ENCODE measurements at places on chromosomes 4 and X.

DNA sequence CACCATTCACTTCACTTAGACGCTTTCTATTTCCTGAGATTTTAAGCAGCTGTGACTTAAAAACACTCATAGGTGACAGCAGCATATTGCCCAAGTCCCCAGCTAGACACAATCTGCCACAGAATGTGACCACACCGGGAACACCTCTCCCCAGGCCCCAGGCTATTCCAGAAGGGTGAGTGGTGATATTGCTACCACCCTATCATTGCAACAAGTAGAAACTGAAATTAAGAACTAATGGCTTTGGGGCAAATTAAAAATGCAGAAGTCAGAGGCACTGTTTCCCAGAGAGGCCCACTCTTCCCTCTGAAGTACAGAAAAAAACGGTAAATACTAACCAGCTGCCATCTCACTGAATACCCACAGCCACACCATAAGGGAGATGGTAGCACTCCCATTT lies 35.0 kb downstream of the QDPR start:
- no peaks in the 10 kb centered on the region for H3K27me3 ChIP-seq
- H3K4me1 ChIP-seq: no peaks in the 10 kb centered on the region
- no peak overlapping the region for H3K27ac ChIP-seq
- H3K4me3 ChIP-seq: no peak overlapping the region
- no peak for DNase-seq

DNA sequence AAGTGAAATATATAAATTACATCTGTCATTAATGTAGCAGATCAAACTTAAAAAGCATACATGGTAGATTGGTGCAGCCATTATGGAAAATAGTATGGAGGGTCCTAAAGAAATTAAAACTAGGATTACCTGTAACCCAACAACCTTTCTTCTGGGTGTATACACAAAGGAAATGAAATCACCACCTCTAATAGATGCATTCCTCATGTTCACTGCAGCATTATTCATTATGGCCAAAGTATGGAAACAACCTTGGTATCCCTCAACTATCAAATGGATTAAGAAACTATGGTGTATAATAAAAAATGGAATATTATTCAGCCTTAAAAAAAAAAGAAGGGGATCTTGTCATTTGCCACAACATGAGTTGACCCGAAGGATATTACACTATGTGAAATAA lies 13.7 kb downstream of the WDFY3 start:
- no peak overlapping the region for H3K27ac ChIP-seq
- H3K4me1 ChIP-seq: peaks cover 73% of the 10 kb centered on the region
- no peak for DNase-seq
- no peaks in the 10 kb centered on the region for H3K36me3 ChIP-seq
- H3K27me3 ChIP-seq: no peaks in the 10 kb centered on the region
- no peak overlapping the region for H3K4me3 ChIP-seq

DNA sequence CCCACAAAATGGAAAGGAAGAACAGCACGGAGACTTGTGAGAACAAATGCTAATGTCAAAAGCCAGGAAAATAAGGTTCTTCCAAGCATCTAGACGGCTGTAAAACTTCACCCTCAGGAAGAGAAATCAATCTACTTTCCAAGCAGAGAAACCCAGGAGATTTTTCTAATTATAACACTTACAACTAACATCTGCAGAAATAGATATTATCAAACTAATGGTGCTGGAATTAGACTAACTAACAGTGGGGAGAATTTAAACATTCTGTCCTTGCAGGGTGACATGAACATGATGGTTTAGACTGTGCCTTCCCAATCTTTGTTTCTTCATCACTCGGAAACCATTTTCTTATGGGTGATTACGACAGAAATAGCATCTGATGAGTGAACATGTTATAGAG lies 40.3 kb downstream of the SOD3 start:
- H3K27ac ChIP-seq: no peak overlapping the region
- H3K36me3 ChIP-seq: peaks cover 65% of the 10 kb centered on the region

DNA sequence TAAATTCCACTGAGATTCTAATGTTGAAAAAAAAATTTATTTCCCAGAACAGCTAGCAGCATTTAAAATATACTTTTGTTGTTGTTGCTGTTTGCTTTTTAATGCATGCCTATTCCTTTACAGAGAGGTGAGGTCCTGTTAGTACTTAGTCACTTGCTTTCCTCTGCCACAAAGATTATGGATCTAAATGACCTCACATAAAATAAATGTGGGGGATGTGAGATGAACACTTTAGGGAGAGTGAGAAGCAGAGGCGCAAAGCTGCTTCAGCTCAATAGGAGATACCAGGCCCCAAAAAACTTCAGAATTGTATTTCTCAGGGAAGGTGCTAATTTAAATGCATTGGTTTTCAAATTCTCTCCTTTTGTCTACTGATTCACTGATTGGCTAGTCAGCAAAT lies 4.0 kb downstream of the LDB2 start:
- DNase-seq: no peak
- no peaks in the 10 kb centered on the region for H3K27me3 ChIP-seq
- peak overlapping the region; percentile 75 for H3K27ac ChIP-seq
- no peaks in the 10 kb centered on the region for H3K4me1 ChIP-seq
- no peaks in the 10 kb centered on the region for H3K36me3 ChIP-seq
- no peak overlapping the region for H3K4me3 ChIP-seq

- no peak overlapping the region for H3K4me3 ChIP-seq
- H3K27me3 ChIP-seq: peaks cover 4% of the 10 kb centered on the region
- H3K27ac ChIP-seq: no peak overlapping the region
Measured at GRCh38 chr4:37439809-37440474, 195.4 kb downstream of the NWD2 start.

GRCh38 chr4:20760053-20760452 lies 59.8 kb downstream of the PACRGL start:
- H3K27me3 ChIP-seq: no peaks in the 10 kb centered on the region
- no peaks in the 10 kb centered on the region for H3K4me1 ChIP-seq
- H3K4me3 ChIP-seq: no peak overlapping the region
- H3K27ac ChIP-seq: no peak overlapping the region

- no peak overlapping the region for H3K4me3 ChIP-seq
- H3K27me3 ChIP-seq: no peaks in the 10 kb centered on the region
- H3K4me1 ChIP-seq: no peaks in the 10 kb centered on the region
Measured at GRCh38 chr4:88446124-88446523, 10.8 kb upstream of the HERC5 start.

DNA sequence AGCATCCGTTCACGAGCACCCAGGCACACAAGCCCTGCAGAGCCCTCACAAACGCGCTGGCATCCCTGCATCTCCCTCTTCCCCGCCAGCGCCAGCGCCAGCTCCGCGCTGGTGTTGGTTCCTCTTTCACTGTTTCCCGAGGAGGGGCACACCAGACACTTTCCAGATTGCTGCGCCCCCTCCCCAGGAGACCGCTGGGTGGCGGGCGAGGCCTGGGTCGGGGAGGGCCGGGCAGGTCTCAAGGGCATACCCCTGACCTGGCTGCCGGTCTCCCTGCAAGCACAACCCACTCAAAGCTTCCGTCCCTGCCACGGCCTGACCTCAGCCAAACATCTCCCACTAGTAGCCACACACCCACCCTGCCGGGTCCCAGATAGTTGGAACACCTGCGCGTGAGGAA lies 2.2 kb upstream of the NKX1-1 start:
- H3K27me3 ChIP-seq: peaks cover 81% of the 10 kb centered on the region
- H3K4me1 ChIP-seq: peaks cover 7% of the 10 kb centered on the region
- peak; percentile 31 for DNase-seq
- no peaks in the 10 kb centered on the region for H3K36me3 ChIP-seq

- no peak for DNase-seq
- peaks cover 37% of the 10 kb centered on the region for H3K4me1 ChIP-seq
- peak overlapping the region; percentile 93 for H3K4me3 ChIP-seq
- no peaks in the 10 kb centered on the region for H3K27me3 ChIP-seq
- H3K36me3 ChIP-seq: no peaks in the 10 kb centered on the region
- H3K27ac ChIP-seq: peak overlapping the region; percentile 99
Measured at GRCh38 chr4:105472871-105473323, 965 bp downstream of the PPA2 start.

GRCh38 chr4:168811207-168811606 lies 198.8 kb downstream of the CBR4 start:
- no peak overlapping the region for H3K4me3 ChIP-seq
- no peak for DNase-seq
- H3K4me1 ChIP-seq: peaks cover 27% of the 10 kb centered on the region
- H3K27me3 ChIP-seq: no peaks in the 10 kb centered on the region
- H3K36me3 ChIP-seq: no peaks in the 10 kb centered on the region
- H3K27ac ChIP-seq: peak overlapping the region; percentile 89

GRCh38 chrX:8235026-8235425 lies 64.0 kb upstream of the VCX2 start:
- DNase-seq: no peak
- H3K4me3 ChIP-seq: no peak overlapping the region
- no peaks in the 10 kb centered on the region for H3K36me3 ChIP-seq
- no peaks in the 10 kb centered on the region for H3K4me1 ChIP-seq
- no peak overlapping the region for H3K27ac ChIP-seq

DNA sequence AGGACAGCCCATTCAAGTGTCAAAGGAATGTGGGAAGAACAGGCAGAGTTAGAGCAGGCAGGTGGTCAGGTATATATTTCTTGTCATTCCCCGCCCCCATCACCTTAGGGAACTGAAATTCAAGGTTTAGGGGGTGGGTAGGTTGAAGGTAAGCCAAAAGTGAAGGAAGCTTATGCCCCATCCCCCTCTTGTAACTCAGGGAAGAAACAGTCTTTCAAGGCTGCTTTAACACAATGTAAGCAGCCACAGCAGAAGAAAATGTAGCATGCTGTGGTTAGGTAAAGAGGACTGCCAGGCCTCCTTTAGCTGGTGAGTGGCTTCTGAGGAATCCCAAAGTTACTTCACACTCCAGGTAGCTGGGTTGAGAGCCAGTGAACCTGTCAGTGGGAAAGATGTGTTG lies 122.3 kb downstream of the RS1 start:
- H3K4me1 ChIP-seq: no peaks in the 10 kb centered on the region
- no peaks in the 10 kb centered on the region for H3K36me3 ChIP-seq
- no peak overlapping the region for H3K4me3 ChIP-seq
- H3K27ac ChIP-seq: no peak overlapping the region
- no peaks in the 10 kb centered on the region for H3K27me3 ChIP-seq

DNA sequence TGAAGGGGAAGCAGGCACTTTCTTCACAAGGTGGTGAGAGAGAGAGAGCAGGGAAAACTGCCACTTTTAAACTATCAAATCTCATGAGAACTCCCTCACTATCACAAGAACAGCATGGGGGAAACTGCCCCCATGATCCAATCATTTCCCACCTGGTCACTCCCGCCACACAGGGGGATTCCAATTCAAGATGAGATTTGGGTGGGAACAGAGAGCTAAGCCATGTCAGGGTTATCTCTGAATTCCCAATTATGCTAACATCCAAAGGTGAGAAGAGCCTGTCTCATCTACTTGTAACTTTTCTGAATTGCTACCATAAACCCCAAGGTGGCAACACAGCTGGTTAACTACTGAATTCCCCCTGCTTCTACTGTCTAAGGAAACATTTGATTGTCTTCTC lies 758.5 kb downstream of the ADGRL3 start:
- H3K36me3 ChIP-seq: no peaks in the 10 kb centered on the region
- no peak for DNase-seq
- no peaks in the 10 kb centered on the region for H3K27me3 ChIP-seq
- H3K27ac ChIP-seq: no peak overlapping the region
- no peaks in the 10 kb centered on the region for H3K4me1 ChIP-seq

DNA sequence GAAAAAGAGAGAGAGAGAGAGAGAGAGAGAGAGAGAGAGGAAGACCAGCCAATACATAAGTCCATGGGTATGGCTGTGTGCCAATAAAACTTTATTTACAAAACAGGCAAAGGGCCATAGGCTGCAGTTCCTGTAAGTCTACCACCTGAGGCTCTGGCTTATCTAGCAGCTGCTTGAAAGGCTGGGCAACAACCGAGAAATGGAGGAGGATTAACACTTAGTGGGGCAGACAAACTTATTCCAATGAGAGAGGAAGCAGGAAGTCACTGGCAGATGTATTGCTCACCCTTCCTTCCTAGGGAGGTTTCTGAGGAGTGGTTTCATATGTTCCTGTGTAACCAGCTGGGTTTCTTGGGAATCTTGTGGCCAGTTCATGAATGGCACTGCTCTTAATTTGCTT lies 4.7 kb upstream of the GPR143 start:
- H3K27me3 ChIP-seq: peaks cover 14% of the 10 kb centered on the region
- H3K4me1 ChIP-seq: no peaks in the 10 kb centered on the region
- DNase-seq: no peak
- H3K27ac ChIP-seq: no peak overlapping the region
- H3K4me3 ChIP-seq: no peak overlapping the region

DNA sequence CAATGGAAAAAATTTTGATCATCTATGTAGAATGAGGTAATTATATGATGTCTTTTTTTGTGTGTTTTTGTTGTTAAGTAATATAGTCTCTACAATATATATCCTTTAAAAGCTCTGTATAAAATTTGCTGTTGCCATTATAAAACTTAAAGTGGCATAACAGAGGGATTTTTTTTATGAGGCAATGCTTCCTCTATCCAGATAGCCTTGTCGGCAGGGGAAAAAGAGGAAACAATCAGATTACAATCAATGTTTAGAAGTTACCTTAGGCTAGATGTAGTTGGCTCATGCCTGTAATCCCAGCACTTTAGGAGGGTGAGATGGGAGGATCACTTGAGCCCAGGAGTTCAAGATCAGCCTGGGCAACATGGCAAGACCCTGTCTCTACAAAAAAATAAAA lies 86.8 kb downstream of the DIAPH2 start:
- no peaks in the 10 kb centered on the region for H3K4me1 ChIP-seq
- no peaks in the 10 kb centered on the region for H3K36me3 ChIP-seq
- no peak overlapping the region for H3K4me3 ChIP-seq
- DNase-seq: no peak
- H3K27ac ChIP-seq: no peak overlapping the region

DNA sequence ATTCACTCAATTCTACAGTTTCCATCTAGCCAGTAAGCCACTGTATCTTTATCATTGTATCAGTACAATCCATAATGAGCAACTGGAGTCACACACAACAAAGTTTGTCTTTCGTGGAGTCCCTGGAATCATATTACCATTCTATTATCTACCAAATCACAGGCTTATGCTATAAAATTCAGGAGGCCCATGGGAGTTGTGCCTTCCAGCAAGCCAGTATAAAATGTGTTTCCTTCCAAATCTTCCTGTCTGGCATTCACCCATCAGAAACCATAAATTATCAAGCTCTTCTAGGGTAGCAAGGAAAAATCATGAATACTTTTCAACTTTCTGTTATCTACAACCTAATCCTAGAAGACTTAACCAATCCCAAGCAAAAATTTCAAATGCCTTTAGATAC lies 1383.3 kb upstream of the PCDH7 start:
- no peaks in the 10 kb centered on the region for H3K27me3 ChIP-seq
- no peak for DNase-seq
- no peak overlapping the region for H3K27ac ChIP-seq
- no peak overlapping the region for H3K4me3 ChIP-seq

- DNase-seq: no peak
- no peak overlapping the region for H3K4me3 ChIP-seq
- no peaks in the 10 kb centered on the region for H3K36me3 ChIP-seq
- no peaks in the 10 kb centered on the region for H3K4me1 ChIP-seq
Measured at GRCh38 chrX:30592831-30593230, 15.3 kb upstream of the TASL start.

GRCh38 chr4:53100501-53101190 lies 238.5 kb downstream of the RASL11B start:
- no peak overlapping the region for H3K27ac ChIP-seq
- H3K36me3 ChIP-seq: no peaks in the 10 kb centered on the region
- DNase-seq: no peak
- no peaks in the 10 kb centered on the region for H3K27me3 ChIP-seq

Measured in heart left ventricle (tissue), 16 donors.